ENCODE measurements at places on chromosomes 4 and X. TPM values are rescaled to one million over a fixed set of nuclear protein-coding genes. Genes with fewer than 3 reads are reported as not detected.

GRCh38 chr4:139794158-139794954, 128.7 kb downstream of the MGST2 start:
- no peak for DNase-seq

MTMR1 gene
- 67.5 TPM for total RNA-seq

GRCh38 chrX:40700640-40701342, 34.6 kb downstream of the MED14 start:
- DNase-seq = no peak

GRCh38 chr4:75790024-75790423, 65.6 kb downstream of the USO1 start:
- peak; percentile 19 for DNase-seq

GRCh38 chrX:110327336-110327735, 9.5 kb upstream of the AMMECR1 start:
- DNase-seq = no peak

SLITRK2 gene
- total RNA-seq = not detected

MAGED4 gene
- total RNA-seq = 8.6 TPM

GRCh38 chr4:98546910-98547594, 111.4 kb downstream of the TSPAN5 start:
- no peak for DNase-seq

DNA sequence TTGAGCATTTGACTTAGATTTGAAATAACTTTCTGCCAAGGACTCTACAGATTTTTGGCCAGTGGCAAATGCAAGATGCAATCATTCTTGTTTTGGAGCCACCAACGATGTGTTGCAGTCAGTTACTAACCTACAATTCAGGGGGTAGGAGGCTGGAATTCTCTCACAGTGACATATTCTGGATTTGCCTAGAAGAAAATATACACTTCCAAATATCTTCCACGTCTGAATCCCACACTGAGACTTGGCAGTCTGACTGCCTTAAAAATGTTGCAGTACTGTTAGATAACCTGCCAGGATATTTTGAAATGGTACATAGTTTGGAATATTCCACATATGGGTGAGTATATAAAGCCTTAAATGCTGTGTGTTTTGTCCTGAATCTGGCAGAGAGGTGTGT, 27.6 kb upstream of the AGTR2 start:
- DNase-seq = no peak

- DNase-seq = no peak
Measured at GRCh38 chr4:85676850-85677590, 202.1 kb downstream of the ARHGAP24 start.

GRCh38 chr4:185966549-185966948, 102.4 kb upstream of the TLR3 start:
- no peak for DNase-seq

DNA sequence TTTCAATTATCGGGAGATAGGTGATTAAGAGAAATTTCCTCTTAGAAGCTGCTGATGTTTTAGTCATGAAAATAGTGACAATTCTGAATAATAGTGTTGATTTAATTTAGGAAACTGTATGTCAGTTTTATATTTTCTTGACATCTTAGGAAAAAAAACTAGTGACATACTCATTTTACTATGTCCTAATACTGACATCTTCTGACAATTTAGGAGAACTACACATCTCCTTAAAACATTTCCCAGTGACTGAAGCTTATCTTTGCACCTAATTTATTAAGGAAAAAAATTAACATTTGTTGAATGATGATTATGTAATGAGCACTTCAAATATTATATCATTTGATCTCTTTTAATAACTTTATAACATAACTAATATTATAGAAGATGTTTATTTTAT, 42.0 kb upstream of the RBMXL3 start:
- DNase-seq = no peak

GRCh38 chrX:39642071-39642470, 455.7 kb downstream of the BCOR start:
- DNase-seq = no peak

DMRTC1 gene
- 0.66 TPM for total RNA-seq

- DNase-seq = no peak
Measured at GRCh38 chr4:100581337-100581736, 63.5 kb upstream of the EMCN start.

FAM9C gene
- total RNA-seq = not detected

RENBP gene
- 39.2 TPM for total RNA-seq

DNA sequence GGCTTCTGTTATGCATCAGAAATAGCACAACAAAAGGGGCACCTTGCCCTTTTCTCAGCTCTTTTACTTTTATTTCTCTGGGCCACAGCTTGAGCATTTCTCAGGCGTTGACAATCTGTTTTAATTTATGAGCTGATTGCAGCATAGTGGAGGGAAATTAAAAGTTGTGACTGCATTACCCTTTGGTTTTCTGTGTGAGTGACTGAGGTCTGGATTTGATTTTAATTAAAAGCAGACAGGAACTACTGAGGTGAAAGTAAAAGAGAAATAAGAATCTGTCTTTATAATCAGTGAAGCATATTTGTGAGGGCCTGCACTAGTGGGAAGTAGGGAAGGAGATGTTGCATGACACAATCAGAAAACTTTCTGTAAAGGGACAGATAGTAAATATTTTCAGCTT, 43.4 kb upstream of the GEMIN8 start:
- DNase-seq = peak; percentile 7

VCX gene
- total RNA-seq = not detected

CT45A2 gene
- total RNA-seq = not detected

DNA sequence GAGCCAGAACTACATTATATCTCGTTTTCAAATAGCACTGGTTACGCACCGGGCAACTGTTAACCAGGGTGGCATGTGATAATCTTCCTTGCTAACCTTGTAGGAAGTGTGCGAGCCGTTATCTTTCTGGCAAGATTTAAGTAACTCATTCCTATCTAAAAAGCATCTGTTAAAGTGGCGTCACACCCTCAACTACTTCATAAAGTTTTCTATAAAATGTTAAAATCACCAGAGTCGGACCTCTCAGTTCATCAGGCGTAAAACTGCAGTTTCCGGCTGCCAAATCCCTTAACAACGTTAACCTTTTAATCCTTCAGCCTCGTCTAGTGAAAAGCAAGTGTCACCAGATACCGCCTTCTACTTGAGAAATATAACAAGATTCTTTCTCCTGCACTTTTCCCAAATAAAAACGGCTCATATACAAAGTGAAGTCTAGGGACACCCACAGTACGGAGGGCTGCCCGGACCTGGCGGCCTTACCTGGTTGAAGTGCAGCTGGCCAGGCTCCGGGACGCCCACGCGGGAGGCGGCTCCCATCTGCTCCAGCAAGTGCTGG, 1.2 kb downstream of the SLC39A8 start:
- no peak for DNase-seq

- no peak for DNase-seq
Measured at GRCh38 chr4:40693946-40694345, 55.8 kb upstream of the NSUN7 start.

CT83 gene
- not detected for total RNA-seq

MAGEA11 gene
- not detected for total RNA-seq

GRCh38 chr4:53321151-53321983, 44.5 kb downstream of the SCFD2 start:
- DNase-seq = no peak

NPNT gene
- total RNA-seq = not detected

TECRL gene
- total RNA-seq = not detected

GRCh38 chr4:113248320-113248719, 198.9 kb downstream of the ANK2 start:
- no peak for DNase-seq

TMEM31 gene
- not detected for total RNA-seq

GRCh38 chr4:5611750-5612149, 96.6 kb downstream of the EVC2 start:
- DNase-seq = no peak

DNA sequence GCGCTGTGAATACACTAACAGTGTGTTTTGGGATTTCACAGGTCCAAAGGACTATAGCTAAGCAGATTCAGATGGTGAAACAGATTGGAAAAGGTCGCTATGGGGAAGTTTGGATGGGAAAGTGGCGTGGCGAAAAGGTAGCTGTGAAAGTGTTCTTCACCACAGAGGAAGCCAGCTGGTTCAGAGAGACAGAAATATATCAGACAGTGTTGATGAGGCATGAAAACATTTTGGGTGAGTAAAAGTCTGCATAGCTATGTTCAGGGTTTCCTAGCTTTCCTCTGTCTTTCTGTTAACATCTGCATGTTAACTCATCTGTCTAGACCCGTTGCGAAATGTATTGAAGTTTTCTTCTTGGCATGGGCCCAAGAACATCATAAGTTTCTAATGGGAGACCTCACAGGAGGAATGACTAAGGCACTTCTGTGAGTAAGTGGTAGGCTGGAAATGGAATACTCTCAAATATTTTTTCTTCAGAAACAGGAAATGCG, 372.1 kb downstream of the BMPR1B start:
- no peak for DNase-seq

GRCh38 chr4:87913896-87914295, 61.6 kb upstream of the SPP1 start:
- DNase-seq = no peak

CDKL5 gene
- 4.7 TPM for total RNA-seq

CT47B1 gene
- total RNA-seq = not detected

DNA sequence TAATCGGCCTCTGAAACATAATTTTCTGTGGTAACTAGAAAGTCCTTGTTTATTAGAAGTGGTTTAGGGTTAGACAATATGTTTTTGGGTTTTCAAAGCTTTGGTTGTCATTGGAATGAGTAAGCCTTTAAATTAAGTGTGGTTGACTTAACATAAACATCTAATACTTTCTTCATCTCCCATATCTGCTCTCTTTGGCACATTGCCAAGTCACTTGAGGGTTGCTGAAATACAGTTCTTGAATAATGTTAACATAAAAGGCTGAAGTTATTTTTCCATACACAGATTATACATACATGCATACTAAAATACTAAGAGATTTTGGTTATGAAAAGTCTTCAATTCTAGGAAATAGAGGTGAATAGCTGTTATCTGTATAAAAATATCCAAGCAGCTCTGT, 241.7 kb upstream of the BMP3 start:
- DNase-seq = peak; percentile 8

DNA sequence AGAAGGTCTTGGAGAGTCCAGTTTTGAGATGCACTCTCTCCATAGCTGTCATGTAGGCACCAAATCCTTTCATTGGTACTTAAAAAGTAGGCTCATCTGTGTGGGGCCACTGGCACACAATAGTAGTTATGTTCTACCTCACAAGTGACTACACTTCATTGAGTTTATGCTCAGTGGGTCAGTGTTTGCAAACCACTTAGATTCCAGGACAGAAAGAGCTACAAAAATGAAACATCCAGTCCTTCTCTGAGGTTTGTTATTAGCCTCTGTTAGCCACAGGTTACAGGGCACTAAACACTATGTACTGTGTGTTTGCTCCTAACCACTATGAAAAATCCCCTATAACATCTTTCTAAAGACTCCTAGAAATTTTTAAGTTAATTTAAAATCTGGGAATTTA, 13.8 kb downstream of the RAB28 start:
- DNase-seq = no peak

- DNase-seq = no peak
Measured at GRCh38 chr4:9942921-9943600, 78.2 kb downstream of the SLC2A9 start.

- no peak for DNase-seq
Measured at GRCh38 chrX:149213264-149213663, 291.8 kb downstream of the IDS start.

MID2 gene
- 5.8 TPM for total RNA-seq

HOPX gene
- total RNA-seq = 7.0 TPM

DNA sequence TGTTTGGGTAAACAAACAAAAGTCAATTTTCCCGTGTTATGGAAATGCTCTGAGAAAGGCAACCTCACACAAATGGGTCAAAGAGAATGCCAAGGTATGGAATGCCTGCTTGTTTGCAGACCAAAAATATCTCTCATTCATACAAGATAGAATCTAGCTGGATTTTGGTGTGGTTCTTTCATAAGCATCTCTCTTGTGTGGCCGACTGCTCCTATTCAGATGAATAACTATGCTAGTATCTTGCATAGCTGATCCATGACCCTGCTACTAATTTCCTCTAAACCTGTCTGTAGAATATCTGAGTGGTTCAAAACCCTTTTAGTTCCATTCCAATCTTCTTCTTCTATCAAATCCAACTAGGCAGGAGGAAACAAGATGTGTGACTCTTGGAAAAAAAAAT, 28.2 kb upstream of the SORBS2 start:
- no peak for DNase-seq

ZFP42 gene
- total RNA-seq = not detected

DNA sequence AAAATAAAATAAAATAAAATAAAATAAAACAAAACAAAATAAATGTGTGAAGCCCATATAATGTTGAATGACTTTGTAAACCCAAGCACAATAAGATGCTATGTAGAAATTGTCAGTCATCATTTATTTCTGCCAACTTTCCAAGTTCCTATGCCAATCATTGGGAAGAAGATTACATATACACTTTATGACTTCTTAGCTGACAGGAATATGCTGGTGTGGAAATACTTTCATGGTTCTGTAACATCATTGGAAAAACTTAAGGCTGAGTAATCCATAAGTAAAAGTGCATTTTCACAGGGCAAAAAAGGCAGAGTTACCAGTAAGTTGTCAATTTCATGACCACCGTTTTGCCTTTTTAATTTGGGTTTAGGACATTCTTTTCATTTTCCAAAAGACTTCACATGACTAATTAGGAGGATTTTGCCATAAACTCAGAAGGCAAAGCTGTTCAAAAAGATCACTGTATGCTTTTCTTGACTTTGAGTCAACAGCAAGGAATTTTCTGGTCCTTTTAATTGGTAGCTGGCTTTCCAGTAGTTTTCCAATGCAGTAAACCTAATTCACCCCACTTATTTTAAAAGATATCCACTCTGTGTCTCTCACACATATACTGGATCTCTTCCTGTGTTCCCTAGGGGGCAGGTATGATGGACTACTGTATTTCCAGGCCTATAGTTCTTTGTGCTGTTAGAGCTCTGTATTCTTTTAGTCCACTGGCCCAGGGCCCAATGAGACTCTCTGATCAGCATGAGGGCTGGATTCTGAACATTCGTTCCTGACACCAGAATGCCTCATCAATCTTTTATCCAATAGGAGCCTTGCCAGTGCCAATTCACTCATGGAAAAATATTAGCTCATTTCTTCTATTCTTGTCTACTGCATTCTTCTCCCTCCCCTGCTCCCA, 26.2 kb upstream of the SCRG1 start:
- no peak for DNase-seq

- no peak for DNase-seq
Measured at GRCh38 chrX:122439831-122440230, 744.2 kb upstream of the GRIA3 start.

DNA sequence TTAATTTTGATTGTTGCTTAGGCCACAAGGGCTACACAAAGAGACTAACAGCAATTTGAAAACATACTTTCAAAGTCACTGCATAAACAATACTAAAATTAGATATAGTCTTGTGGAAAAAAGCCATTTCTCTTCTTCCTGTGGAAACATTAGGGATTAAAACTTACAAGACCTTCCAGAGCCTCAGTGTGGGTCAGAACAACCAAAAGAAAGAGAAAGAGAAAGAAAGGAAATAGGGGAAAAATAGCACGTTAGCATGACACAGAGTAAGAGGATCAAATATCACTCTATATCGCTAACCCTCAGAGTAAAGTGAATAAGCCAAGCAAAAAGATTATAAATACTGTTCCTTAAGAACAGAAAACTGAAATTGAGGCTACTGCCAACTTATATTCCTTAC, 127.8 kb upstream of the DIAPH2 start:
- no peak for DNase-seq
